ENCODE measurements at places on chromosomes 7 and 10.

DNA sequence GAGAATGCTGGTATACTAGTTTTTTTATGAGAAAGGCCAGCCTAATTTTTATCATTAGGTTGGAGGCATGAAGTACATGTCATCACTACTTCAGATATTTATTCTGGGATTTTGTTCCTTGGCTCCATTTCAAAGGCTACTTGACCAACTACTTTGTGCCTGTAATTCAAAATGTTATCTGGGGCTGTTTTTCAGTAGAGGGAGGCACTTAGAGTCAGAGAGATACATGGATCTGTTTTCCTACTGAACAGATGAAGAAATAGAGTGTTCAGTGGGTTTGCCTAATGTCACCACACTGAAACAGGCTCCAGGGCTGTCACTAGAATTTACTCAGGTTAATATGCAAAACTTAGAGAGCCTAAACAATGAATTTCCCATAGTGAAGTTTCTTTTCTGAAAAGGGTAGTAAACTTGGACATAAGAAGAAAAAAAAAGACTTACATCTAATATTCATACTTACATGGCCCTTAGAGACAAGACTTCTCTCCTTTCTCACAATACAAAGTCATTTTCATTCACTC is 127.3 kb upstream of the ITGB1 start:
- no peak for DNase-seq

GRCh38 chr7:10268034-10268433 is 705.6 kb upstream of the PHF14 start:
- no peak for DNase-seq

- no peak for DNase-seq
Observed at GRCh38 chr7:153087498-153087897, 327.9 kb downstream of the ACTR3B start.

DNA sequence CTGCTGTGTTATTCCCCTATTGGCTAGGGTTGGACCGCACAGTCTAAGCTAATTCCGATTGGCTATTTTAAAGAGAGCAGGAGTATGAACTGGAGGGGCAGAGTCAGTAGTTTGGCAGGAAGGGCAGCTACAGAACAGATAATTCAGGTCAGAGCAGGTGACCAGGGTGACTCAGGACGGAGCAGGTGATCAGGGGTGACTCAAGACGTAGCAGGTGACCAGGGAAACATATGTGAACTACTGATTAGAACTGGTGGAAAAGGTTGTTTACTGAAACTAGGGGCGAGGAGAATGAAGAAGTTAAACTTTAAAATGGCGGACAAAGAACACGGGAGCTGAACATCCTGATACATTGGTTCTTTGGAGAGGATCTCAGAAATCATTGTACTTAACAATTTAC is 102.3 kb downstream of the CCDC7 start:
- DNase-seq = no peak

DNA sequence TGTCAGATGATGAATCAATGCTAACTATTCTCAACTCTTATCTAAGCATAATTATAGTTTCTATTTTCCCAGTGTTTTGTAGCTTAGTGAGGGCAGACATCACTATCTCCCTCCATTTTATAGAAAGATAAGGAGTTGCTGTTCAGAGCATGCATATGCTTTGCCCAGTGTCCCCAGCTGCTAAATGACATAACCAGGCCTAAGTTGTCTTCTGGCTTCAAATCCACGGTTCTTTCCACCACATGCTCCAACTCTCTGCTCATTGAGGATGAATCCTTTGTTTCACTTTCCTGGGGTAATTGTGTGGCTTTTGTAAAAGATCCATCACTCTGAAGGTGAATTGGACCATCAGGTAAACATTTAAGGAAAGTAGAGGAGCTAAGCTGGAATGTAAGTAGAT is 134.0 kb downstream of the SNX10 start:
- no peak for DNase-seq

- no peak for DNase-seq
Observed at GRCh38 chr10:131817866-131818509, 82.8 kb upstream of the PPP2R2D start.

DNA sequence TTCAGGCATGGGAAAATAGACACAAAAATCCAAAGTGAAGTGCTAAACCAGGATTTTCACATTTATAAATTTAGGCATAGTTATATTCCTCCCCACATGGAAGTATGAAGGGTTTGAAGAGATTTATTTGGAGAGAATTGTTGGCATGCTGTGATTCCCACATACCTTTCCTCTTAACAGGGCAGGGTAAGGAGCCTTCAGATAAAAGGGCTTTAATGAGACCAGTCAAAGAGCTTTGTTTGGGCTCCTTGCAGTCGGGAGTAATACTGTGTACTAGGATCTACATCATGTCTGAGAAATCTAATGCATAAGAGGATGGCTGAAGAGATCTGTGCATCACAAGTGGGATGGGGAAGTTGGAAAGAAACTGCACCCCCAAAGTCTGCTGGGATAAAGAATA is 140.8 kb upstream of the PTN start:
- no peak for DNase-seq

- DNase-seq = no peak
Observed at GRCh38 chr10:22294694-22295093, 21.5 kb upstream of the COMMD3 start.

GRCh38 chr10:16943295-16944285 is 126.4 kb upstream of the RSU1 start:
- DNase-seq = no peak

DNA sequence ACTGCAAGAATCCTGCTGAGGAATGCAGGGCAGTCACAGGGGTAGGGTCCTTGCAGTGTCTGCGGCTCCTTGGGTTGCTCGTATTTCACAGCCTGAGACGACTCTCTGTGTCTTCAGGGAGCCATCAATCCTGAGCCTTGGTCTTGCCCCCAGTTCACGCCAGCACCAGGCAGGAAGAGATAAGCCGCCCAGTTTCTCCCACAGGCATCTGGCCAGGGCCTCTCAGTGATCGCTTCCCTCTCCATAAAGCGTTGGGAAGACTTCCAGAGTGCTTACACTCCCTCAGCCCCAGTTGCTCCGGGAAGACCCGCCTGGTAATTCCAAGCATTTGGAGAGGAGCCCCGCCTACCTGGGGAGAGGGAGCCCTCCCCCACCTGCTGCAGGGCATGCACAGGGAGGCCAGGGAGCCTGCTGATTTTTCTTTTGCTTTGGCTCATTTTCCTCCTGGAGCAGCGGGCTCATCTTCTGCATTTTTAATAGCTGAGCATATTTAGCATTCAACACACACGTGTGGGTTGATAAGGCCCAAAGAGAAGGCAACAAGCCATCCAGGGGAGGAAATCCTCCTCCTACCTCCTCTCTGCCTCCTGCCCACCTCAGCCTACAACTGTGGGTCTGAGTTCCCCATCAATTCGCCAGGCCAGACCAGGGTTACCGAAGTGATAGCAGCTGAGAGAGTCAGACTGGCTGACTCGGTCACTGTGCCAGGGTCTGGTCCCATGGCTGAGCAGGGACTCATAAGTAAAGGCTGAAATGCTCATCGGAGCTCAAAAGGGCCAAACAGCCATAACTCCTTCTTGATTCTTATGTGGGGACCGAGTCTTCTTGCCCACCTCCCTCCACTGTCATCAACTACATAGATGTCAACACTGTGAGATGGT is 74.4 kb upstream of the EFCAB10 start:
- no peak for DNase-seq

DNA sequence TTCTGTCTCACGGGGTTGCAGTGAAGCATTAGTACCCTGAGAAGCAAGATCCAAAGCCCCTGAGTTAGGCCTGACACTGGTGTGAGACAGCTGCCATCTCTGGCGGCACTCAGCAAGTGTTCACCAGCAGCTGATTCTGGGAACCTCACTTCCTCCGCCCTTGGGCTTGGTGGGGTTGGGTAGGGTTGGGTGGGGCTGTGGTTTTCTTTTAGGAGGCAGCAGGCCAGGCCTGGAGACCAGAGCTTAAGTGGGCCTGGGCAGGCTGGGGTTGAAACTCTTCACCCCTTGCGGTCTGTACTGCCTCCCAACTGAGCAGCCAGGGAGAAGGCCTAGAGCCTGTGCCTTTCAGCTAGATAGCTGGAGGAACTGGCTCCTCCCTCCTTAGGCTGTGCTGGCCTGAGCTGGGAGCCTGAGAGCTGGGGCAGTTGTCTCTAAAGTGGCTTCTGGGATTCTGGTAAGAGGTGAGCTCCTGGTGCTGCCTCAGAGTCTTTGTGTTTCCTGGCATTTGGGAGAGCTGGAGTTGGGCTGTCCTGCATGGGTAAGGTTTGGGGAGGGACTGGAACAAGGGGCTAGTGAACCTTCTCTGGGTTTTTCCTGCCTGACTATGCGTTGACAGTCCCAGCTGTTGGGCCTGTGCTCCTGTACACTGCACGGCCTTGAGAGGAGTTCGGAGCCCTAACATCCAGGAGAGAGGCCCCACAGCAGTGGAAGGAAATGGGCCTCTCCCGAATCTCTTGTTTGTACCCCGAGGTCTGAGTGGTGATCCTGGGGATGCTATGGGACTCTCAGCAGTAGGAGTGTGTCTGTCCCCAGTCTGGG is 5.1 kb downstream of the TSPAN14 start:
- DNase-seq = peak; percentile 57

GRCh38 chr10:29897999-29898716 is 161.2 kb downstream of the JCAD start:
- DNase-seq = no peak

DNA sequence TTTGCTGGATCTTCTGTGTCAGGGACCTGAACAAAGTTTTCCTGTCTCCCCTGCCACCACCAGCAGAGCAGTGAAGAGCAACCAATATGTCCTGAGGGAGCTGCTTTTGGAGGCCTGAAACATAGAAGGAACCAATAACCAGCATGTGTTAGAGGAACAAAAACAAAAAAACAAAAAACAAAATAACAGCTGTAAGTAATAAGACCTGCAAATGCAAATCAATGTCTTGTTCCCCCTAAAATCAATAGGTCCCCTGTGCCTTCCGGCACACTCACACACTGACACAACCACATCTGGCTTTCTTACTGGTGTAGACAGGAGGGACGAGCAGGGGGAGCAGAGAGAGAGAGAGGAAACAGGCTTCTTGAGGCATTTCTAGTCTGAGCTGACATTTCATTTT is 94.1 kb downstream of the NRG3 start:
- DNase-seq = no peak

- DNase-seq = no peak
Observed at GRCh38 chr7:105454921-105455320, 66.2 kb upstream of the SRPK2 start.

- no peak for DNase-seq
Observed at GRCh38 chr10:106559442-106559841, 605.1 kb downstream of the SORCS1 start.

DNA sequence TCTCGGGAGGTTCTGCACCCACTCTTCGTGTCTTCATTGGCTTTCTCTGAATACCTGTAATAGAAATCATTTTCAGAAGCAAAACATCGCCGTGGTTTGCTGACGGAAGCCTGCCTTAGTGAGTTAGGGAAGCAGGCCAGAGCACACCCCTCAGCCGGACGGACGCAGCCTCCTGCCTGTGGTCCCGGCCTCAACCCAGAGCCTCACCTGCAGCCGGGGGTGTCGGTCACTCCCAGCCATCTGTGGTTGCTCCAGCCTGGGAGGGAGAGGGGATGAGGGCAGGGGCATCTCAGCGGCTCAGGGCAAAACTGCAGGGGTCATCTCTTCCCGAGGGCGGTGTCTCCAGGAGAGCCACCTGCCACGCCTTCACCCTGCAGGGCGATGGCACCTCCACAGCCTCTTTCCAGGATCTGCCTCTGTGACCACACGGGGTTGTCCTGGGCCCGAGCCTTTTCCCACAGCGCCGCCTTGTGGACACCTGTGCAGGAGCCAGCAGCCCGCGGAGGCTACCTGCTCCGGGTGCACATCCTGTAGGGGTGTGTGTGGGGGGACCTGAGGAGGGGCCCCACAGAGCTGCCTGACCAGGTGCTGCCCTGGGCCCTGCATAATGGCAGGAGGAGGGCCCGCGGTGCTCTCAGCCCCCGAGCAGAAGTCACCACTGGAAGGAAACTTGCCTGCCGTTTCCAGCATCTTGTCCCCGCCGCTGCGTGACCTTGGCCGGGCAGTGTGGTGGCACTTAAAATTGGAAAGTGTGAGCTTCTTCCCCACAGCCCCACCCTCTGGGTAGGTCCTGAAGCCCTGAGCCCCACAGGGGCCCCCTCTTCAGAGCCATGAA is 21.6 kb upstream of the AP5Z1 start:
- DNase-seq = peak; percentile 76

GRCh38 chr7:142172932-142173331 is 61.4 kb downstream of the MGAM2 start:
- no peak for DNase-seq

DNA sequence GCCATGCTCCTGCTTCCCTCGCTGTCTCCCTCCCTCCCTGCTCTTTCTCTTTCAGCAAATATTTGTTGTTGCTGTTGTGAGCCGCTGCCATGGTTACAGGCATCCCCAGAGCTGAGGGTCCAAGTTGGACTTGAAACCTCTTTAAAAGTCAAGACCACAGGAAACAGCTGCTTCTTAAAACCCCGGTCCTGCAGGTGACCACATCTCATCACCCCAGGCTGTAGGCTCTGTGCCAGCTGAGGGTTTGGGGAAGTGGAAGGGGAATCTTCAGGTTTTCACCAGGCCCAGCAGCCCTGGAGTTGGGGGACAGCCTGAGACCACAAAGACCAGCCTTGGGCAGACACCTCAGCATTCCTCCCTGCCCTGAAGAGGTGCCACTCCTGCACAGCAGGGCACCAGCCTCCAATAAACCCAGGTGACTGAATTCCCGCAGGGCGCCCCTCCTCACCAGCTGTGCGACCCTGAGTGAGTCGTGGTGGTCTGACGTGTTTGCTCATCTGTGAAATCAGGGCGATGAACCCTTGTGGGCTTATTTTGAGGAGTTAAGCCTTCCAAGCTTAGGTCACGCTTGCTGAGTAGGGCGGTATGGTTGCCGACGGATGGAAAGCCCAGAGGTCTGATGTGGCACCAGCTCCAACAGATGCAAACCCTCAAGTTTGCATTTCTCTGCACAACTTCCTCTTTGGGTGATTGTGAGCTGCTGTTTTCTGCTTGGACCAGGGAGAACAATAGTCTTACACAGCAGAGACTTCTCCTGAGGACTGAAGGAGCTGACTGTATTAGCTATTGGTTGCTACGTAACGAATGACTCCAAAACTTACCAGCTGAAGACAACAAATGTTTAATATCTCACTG is 24.8 kb downstream of the NPTX2 start:
- DNase-seq = no peak

- no peak for DNase-seq
Observed at GRCh38 chr10:117621196-117621595, 78.7 kb downstream of the EMX2 start.

- no peak for DNase-seq
Observed at GRCh38 chr10:131207176-131207575, 104.3 kb downstream of the TCERG1L start.

DNA sequence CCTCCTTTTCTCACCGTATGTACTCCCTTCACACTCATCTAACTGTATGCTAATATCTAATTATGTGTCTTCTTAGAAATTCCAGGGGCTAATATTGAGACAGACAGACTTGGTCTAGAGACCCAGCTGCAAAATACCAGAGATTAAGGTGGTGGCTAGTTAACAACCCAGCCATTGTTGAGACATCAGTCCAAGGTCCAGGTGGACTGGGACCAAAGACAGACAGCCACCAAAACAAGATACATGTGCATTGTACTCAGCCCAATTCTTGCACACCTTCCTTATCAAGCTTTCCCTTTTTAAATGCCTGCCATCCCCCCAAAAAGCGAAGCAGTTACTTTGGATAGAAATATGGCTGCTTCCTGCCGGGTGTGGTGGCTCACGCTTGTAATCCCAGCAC is 43.3 kb upstream of the LRRN3 start:
- no peak for DNase-seq

GRCh38 chr10:52228556-52228955 is 85.5 kb upstream of the DKK1 start:
- DNase-seq = no peak

Data from activated T-helper 1 cell treated with Interleukin-2 at 50 U/mL for 16 hours (primary cell).